Activated gamma-delta T cell treated with Interleukin-2 at 50 U/mL for 16 hours (primary cell): ENCODE measurements at places on chromosomes 1 and 21.
A peak's percentile ranks its signal among the peaks of the same experiment; 100 is the strongest.

- no peak for DNase-seq
These were observed 295.4 kb upstream of the USP25 start for GRCh38 chr21:15434163-15434905.

- no peak for DNase-seq
These were observed 72.5 kb downstream of the DPT start for GRCh38 chr1:168656485-168656884.

DNA sequence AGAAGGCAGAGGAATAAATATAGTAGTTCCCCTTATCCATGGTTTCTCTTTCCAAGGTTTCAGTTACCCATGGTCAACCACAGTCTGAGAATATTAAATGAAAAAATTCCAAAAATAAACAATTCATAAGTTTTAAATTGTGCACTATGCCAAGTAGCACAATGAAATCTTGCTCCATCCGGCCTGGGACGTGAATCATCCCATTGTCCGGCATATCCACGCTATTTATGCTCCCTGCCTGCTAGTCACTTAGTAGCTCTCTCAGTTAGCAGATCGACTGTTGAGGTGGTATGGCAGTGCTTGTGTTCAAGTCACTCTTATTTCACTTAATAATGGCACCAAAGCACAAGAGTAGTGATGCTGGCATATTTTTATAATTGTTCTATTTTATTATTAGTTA is 58.6 kb upstream of the ARHGAP29 start:
- no peak for DNase-seq

GRCh38 chr1:220732621-220733020 is 15.5 kb upstream of the MTARC2 start:
- DNase-seq: no peak

- DNase-seq: no peak
These were observed 29.5 kb downstream of the TMEM53 start for GRCh38 chr1:44644806-44645205.

GRCh38 chr1:31791131-31791858 is 24.5 kb downstream of the SPOCD1 start:
- no peak for DNase-seq

- no peak for DNase-seq
These were observed 95.2 kb downstream of the HLX start for GRCh38 chr1:220974431-220974830.

- DNase-seq: no peak
These were observed 12.6 kb upstream of the BARHL2 start for GRCh38 chr1:90729504-90730242.

- no peak for DNase-seq
These were observed 20.9 kb downstream of the PANK4 start for GRCh38 chr1:2505461-2505994.

DNA sequence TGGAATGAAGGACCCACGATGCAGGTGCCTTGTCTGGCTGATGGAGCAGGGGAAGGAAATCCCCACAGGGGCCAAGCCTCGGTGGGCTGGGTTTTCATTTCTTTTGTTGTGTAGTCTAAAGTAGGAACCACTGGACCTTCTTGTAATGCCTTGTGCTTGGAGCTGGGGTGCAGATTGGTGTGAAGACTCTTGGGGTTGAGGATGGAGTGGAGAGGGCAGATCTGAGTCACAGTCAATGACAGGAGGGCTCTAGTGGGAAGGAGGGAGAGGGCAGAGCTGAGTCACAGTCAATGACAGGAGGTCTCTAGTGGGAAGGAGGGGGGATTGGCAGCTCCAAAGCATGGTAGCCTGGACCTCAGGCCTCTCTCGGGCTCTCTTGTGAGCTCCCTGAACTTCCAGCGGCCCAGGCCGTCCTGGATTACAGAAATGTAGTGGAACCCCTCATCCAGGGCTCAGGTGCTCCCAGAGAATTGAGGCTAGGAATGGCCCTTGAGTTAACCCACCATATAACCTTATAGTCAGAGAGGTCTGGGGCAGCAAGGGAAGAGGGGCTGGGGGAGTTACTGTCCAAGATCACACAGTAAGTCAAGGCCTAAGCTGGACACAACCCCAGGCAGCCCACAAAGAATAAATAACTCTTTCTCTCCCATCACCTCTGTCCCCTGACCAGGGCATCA is 313.8 kb downstream of the MATN1 start:
- DNase-seq: no peak

GRCh38 chr21:33078907-33079582 is 9.1 kb downstream of the OLIG1 start:
- DNase-seq: peak; percentile 23

DNA sequence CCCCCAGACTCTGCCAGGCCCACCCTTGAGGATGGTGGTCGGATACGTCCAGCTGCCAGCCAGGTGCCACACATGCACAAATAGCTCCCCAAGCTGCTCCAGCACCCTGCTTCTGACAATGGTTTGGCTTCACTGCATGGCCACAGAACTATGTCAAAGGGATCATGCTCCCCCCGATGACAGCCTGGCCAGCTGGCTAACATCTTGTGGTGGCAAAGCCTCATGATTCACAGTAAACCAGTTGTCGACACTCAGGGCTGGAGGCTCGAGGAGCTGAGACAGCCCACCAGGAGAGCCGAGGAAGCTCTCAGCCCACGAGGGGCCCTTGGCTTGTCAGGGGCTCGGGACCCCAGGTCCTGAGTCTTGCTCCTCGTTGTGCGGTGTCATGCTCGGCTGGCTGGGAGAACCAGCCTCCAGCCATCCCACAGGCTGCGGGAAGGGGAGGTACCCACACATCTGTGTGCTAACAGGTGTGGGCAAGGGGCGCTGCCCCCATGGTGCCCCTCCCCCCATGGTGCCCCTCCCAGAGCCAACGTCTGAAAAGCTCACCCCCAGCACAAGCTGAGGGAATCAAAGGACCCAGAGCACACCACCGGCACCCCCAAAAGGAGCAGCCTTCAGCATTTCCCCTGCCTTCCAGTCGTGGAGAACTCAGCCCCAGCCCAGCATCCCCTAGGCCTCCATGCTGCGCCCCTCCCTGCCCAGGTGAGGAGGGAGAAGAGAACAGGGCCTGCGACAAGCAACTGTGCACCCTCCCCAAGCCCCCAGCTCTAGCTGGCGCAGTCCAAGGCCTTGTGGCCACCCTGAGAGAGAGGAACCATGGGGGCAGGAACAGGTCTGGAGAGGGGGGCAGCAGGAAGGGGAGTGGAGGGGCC is 41.2 kb downstream of the KIF21B start:
- no peak for DNase-seq

DNA sequence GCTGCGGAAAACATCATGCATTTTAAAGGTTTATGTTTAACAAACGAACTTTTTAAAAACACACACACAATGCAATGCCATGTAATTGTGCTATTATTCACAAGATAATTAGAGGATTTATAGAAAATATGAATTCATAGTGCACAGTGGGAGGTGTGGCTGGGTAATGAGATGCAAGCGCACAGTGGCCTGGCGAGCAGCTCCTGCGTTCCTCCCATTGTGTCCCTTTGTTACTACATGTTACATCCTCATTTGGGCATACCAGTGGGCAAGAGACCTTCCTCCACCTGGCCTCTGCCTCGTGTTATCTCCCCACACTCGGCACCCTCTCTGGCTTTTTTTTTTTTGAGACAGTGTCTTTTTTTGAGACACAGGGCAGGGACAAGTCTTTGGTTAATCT is 30.0 kb upstream of the TENT5B start:
- DNase-seq: no peak

- DNase-seq: no peak
These were observed 307.8 kb upstream of the USP25 start for GRCh38 chr21:15421947-15422346.

GRCh38 chr1:192631749-192632148 is 4.2 kb upstream of the RGS13 start:
- no peak for DNase-seq

DNA sequence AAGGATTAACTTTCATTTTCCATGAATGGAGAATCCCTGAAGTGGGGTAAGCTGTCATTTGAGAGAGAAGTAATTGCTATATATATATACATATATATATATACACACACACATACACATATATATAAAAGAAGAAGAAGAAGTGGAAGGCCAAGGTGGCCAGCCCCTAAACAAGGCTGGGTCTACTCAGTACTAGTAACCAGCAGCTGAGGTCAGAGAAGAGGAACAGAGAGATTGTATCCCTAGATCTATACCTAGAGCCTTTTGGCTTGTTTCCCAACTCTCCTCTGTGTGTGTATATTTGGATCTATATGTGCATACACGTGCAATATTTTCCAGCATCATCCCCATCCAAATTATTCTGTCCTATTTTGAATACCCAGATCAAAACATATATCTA is 5.2 kb downstream of the TNFSF4 start:
- no peak for DNase-seq

DNA sequence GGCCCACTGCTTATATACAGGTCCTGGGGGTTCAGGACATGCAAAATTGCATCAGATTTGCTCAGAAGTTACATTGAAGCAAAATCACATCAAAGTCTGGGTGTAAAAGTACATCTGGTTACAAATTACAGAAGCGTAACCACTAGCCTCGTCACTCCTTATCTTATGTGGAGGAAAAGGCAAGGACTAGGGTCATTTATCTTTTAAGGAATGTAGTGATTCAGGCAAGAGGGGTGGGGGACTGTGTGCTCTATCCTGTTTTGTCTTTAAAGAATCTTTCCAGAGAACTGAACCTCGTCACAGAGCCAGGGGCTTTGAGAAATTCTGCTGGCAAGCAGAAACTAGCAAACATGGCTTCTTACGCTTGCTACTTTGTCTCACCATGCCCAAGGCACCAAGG is 61.1 kb upstream of the RAB4A start:
- no peak for DNase-seq

DNA sequence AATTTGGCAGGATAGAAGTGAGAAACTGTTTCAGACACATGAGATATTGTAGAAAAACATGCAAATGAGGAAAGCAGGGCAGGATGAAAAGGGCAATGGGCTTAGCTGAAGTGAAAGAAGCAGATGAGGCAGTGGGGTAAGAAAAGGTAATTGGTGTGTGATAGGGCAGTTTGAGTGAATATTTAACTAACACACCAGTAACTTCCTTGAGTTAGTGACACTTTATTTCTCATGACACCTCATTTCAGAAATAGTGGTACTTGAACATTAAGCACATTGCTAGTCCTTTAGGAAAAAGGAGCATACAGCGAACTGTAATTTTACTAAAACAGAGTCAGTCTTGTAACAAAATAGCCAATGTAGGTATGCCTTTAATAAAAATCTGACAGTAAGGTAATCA is 415.0 kb downstream of the DPYD start:
- DNase-seq: no peak

DNA sequence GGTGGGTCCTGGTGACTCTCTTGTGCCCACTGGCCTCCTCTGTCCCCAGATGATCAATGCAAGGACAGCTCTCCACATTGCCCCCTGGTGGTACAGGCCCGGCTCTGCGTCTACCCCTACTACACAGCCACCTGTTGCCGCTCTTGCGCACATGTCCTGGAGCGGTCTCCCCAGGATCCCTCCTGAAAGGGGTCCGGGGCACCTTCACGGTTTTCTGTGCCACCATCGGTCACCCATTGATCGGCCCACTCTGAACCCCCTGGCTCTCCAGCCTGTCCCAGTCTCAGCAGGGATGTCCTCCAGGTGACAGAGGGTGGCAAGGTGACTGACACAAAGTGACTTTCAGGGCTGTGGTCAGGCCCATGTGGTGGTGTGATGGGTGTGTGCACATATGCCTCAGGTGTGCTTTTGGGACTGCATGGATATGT is 10.8 kb downstream of the ADAMTSL4 start:
- peak; percentile 72 for DNase-seq

- DNase-seq: peak; percentile 46
These were observed 69.6 kb upstream of the LRRC8B start for GRCh38 chr1:89454845-89455521.

DNA sequence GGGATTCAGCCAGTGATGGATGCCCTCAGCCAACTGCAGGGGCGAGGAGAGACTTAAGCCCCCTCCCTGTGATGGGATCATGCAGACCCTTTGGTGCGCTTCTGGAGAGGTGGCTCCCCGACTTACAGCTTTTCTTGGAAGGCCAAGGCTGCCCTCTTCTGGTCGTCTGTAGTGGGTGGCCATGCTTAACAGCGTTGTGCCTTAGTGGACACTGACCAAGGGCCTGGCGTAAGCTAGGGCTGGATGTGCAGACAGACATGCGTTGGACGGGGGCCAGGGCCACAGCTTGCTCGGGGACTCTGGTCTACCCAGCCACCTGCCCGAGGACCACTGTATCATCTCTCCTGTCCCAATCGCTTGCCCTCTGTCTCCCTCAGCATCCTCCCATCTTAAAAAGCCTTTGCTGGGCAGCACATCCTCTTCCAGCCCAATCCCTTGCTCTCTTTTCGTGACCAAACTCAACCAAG is 5.5 kb downstream of the AZIN2 start:
- peak; percentile 20 for DNase-seq

DNA sequence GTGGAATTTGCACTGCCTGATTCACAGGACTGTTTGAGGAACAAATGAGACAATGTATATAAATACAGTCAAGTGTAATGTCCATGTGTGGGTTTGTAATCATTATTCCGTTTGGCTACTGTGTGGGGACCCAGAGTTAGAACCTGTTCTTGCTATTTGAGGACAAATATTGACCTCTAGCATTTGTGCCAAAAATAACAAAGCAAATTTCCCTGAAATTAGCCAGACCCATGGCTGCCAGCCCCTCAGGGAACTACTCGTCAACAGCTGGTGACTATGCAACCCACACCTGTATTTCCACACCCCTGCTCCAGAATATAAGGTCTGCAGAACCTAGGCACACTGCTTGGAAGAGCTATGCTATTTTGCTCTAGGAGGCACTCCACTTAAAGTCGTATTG is 70.7 kb downstream of the KCNJ6 start:
- DNase-seq: no peak

DNA sequence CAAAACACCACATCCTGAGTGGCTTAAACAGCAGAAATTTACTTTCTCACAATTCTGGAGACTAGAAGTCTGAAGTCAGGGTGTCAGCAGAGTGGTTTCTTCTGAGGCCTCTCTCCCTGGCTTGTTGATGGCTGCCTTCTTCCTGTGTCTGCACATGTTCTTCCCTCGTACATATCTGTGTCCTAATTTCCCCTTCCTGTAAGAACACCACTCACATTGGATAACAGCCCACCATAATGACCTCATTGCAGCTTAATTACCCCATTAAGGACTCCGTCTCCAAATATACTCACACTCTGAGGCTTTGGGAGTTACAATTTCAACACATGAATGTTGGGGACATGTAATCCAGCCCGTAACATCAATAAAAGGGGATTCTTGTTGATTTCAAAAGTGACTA is 23.4 kb downstream of the C8A start:
- no peak for DNase-seq
